Muscle of leg (tissue), 16 donors: ENCODE measurements at places on chromosomes 1 and 21. TPM values are rescaled to one million over a fixed set of nuclear protein-coding genes. Genes with fewer than 3 reads are reported as not detected.

The NRDC gene
- 80.1 TPM for total RNA-seq

DNA sequence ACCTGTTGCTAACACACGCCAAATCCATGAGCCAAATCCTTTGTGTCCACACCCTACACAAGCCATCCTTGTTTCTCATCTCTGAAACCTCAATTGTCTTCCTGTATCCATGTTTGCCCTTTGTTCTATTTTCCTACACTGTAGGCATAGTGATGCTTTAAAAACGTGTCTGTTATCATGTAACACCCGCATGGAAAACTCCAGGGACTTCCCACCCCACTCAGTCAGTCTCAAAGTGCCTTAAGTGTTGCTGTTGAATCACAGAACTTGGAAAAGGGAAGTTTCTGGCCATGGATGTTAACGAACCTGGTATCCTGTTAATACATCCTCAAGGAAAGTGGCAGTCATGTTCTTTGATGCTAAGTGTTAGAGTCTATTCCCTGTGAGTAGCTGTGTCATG, 9.7 kb downstream of the OR2T11 start:
- DNase-seq, result no peak

GRCh38 chr21:45538381-45539045, 3.7 kb downstream of the SLC19A1 start:
- no peak for DNase-seq

The FMO2 gene
- total RNA-seq, result 0.44 TPM

- DNase-seq, result peak; percentile 65
Measured at GRCh38 chr1:168726281-168726680, 2.7 kb downstream of the DPT start.

GRCh38 chr1:108598340-108598739, 38.4 kb downstream of the EEIG2 start:
- DNase-seq, result no peak
